Fibroblast of skin of right quadriceps (primary cell): ENCODE measurements at places on chromosomes 6 and 20.

GRCh38 chr20:63952210-63952535 lies 4.0 kb downstream of the UCKL1 start:
- DNase-seq, result no peak

GRCh38 chr20:35436177-35436573 lies 1.9 kb downstream of the GDF5 start:
- DNase-seq, result no peak

DNA sequence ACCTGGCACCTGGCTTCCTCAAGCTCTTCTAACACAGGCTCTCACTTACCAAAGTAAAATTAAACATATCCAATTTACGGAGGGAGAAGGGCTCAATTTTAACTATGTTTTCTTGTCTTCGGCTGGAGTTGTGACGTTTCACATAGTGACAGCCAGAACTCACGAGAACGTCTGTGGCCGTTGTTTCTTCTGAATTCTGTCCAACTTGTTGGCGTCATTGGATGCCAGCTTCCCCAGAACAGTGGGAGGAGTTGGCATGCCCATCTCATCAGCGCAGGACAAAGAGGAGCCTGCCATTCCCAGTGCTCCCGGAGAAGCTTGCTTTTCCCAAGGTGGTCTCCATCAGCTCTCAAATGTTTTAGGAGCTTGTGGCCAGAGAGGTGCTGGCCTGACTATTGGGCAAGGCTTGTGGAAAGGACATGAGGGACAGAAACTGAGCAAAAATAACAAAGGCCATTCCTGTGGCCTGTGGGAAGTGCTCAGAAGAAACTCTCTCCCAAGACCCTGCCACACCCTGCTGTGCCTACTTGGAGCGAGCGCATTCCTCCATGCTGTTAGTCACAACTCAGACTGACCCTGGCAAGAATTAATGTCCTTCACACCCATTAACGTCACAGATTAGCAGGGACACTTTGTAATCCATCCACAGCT lies 265.4 kb upstream of the CDH4 start:
- no peak for DNase-seq

GRCh38 chr20:14418376-14418775 lies 81.0 kb upstream of the FLRT3 start:
- DNase-seq, result no peak

- DNase-seq, result no peak
Observed at GRCh38 chr6:46888578-46888977, 33.2 kb downstream of the ADGRF5 start.

GRCh38 chr6:38501931-38502330 lies 137.8 kb downstream of the BTBD9 start:
- DNase-seq, result no peak

DNA sequence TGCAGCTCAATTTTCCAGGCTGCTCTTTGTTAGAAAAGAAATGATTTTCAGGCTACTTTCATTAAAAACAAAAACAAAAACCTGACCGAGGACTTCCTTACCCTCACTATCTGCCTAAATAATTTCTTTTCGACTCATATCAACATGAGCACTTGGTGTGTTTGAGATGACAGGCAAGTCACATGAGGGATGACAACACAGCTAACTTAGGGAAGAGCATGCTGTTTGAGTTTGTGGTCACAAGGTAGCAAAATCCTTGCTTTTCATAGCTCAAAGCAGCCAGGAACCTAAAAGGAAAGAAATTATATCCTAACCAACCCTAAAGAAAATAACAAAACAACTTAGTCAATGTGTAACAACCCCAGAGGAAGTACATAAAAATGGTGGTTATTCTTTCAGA lies 459.5 kb downstream of the KIF16B start:
- DNase-seq, result no peak

- DNase-seq, result no peak
Observed at GRCh38 chr6:163120223-163120622, 294.3 kb upstream of the QKI start.

GRCh38 chr6:72636215-72636614 lies 14.4 kb downstream of the KCNQ5 start:
- DNase-seq, result no peak

GRCh38 chr6:112660626-112661025 lies 313.5 kb downstream of the RFPL4B start:
- no peak for DNase-seq

DNA sequence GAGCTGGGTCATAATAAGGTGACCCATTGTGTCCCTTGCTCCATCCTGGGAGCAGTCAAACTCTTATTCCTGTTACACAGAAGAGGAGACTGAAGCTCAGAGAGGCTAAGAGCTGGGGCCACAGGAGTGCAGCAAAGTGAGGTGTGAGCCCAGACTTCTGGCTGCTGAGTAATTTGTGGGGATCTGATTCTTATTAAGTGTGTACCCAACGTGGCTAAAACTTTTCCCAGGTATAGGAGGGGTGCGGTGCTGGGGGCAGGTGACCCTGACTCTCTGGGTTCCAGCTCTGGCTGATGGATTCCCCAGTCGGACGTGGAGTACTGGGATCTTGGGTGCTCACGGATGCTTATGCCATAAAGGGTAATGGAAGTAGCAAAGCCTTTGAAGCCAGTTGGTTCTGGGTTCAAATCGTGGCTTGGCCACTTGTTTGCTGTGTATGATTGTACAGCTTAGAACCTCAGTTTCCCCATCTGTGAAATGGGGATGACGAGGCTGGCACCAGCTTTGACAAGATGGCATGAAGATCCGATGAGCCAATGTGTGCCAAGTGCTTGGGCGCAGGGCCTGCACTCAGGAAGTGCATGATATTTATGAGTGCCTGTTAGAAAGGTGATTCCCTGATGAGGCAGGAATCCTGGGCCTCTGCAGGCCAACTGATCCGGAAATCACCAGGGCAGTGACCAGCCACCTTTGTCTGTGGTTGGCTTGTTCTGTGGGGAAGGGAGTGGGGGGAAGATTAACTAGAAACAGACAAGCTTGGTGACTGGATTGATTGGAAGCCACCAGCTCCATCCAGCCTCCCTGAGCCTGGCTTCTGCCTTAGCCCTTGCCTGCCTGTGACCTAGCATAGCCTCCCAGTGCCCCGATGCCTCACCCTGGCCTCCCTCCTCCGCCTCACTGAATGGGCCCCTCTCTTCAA lies 6.0 kb downstream of the SRC start:
- DNase-seq, result no peak

DNA sequence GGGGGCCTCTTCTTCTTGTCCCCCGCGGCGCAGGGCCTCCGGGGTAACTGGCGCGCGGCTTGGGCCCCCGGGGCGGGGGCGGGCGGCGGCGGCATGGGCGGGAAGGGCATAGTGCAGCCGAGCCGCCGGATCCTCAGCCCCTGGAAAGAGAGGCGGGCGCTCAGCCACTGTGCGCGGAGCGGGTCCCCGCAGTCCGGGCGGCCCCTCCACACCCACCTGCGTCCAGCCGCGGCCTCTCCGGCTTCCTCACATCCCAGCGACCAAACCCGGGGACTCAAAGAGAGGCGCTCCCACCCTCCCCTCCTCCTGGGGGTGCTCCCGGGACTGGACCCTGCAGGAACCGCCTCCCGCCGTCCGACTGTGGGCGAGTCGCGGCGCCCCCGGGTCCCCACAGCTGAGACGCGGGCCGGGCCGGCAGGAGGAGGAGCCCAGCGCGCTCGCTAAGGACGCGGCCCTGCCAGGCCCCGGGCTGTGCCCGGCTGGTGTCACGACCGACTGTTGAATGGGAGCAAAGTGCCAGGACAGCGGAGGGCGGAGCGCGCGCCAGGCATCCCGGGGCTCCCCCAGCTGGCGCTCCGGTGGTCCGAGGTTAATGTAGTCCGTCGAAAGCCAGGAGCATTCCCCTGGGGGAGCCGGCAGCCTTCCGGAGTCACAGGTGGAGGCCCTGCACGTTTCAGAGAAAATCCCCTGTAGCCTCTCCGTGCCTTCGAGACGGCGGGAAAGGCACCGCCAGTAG lies at the start of gene PRR18:
Gene PRR18, minus strand, starts transcription at position 360 of the 736 bp plus-strand sequence. Its CDS starts 250 bp downstream, at position 110.
- no peak for DNase-seq

GRCh38 chr6:45169815-45170214 lies 158.3 kb upstream of the RUNX2 start:
- no peak for DNase-seq

DNA sequence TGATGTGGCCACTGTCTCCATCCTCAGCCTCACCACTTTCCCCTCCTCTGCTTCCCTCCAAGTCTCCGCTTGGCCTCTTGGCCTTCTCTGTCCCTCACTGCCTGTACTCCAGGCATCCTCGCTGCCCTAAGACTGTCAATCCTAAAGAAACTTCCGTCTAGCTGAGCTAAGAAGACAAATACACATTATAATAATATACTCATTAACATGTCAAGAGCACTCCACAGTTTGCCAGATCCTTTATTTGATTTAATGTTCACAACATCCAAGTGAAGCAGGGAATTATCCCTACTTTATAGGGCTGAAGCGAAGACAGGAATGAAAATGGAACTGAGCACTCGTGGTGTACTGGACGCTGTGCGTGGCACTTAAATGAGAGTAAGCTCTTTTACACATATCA lies 72.4 kb upstream of the SLC22A23 start:
- no peak for DNase-seq

DNA sequence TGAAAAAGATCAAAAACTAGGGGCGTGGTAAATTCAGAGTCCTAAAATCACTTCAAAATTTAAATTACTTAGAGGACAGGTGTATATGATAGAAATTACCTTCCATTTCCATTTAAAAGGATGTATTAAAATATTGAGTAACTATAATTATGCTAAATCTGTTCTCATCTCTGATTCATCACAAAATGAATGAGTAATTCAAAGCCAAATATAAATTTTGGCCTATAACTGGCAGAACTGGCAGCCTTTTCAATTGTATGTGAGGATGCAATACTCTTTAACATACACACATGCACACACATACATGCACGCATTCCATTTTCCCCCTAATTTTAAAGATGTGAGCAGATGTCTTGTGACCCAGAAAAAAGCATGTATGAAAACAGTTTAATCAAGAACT lies 194.6 kb downstream of the EPM2A start:
- no peak for DNase-seq

GRCh38 chr6:119308991-119309657 lies 40.4 kb downstream of the MAN1A1 start:
- DNase-seq, result peak; percentile 61

DNA sequence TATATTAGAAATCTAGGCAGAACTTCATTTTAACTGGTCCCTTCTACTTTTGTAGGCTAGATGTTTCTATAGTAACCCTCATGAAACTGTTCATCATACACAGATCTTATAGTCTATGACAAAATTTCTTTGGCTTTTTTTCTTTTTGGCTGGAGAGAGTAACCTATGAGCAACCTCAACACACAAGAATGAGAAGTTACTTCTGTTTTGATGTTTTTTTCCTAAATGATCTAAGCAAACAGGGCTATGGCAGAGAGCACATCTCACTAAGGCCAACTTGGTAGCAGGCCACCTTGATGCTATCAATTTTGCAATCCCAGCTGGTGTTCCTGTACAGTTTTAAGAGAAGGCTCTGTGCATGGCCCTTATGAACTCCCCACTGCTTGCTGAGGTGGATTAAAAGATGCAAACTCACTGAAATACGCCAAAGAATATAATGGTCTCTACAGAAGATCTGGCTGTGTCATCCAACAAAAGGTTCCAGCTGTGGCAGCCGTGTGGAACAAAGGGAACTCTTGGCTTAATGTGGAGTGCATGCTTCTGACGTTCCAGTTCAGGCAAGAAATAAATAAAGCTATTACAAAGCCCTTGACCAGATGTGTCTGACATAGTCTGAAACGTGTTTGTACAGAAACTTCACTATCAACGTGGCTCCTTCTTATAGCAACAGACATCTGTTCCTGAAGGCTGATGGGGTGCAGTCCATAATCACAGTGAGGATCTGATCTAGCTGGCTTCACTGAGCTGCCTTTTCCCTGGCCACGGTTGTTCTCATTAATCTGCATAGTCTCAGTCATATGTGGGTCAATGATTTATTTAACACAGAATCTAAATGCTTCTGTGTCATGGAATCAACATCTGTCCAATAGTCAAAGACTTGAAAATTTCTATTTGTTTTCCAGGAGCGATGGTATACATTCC lies 481.1 kb downstream of the BMP2 start:
- DNase-seq, result no peak

GRCh38 chr6:139288496-139289040 lies 3.2 kb downstream of the TXLNB start:
- no peak for DNase-seq

- DNase-seq, result no peak
Observed at GRCh38 chr20:48460681-48461080, 367.1 kb downstream of the PREX1 start.

- no peak for DNase-seq
Observed at GRCh38 chr20:37849156-37849555, 53.8 kb upstream of the VSTM2L start.

DNA sequence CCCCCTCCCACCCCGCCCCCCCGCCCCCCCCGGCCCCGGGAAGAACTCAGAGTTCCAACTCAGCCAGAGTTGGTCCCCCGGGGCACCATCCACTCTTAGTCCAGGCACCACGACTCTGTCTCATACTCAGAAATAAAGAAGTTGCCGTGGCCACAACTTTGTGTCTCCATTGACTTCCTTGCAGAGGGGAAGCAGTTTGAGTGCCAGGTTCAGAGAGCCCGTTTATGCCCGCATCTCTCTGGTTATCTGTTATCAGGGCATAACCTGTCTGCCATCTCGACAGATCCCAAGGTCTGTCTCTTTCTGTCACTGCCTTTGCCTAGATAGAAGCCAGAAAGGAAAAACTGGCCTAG lies 605 bp downstream of the CDC5L start:
- no peak for DNase-seq

GRCh38 chr20:33576432-33577125 lies 85.5 kb upstream of the C20orf144 start:
- no peak for DNase-seq

DNA sequence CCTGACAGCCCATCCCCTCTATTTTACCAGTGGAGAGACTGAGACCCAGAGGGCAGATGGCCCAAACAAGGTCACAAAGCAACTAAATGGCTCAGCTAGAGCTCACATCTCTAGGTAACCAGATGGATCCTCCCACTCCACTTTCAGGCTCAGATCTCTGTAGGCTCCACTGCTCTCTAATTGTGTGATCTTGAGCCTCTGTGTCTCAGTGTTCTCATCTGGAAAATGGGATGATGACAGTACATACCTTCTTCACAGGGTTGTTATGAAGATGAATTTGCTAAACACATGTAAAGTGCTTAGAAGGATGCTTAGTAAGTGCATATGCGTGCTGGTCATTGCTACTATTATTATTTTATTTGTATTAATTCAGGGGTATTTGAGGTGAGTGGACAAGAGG lies 40.5 kb downstream of the RAB44 start:
- no peak for DNase-seq

DNA sequence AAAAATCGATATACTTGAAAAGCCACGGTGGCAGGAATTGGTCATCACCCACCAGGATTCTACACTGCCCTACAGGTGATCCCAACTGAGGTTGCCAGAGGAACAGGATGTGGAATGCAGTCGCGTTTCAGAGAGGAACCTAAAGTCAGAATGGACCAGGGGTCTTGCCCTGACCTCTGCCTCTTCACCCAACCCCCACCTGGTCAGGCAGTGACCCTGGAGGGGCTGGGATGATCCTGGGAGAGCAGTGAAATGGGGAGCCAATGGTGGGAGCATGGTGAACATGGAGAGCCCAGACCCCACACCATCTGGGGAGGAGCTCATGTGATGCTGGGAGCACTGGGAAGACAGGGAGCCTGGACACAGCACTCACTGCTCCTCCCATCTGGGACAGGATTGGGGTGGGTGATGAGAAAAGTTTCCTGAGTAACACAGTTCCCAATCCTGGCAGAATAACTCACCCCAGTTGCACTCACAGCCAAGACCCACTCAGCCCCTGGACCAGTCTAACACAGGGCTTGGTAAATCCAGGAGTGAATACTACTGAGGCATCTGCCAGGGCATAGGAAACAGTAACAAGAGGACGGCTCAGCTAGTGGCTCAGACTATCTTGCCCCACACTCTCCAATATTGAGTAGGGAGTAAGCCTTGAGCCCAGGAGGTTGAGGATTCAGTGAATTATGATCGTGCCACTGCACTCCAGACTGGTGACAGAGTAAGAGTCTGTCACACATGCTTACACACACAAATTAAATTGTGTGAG lies 1.7 kb upstream of the ULBP2 start:
- DNase-seq, result no peak
